ENCODE measurements at places on chromosomes 6 and 20.
A peak's percentile ranks its signal among the peaks of the same experiment; 100 is the strongest.

DNA sequence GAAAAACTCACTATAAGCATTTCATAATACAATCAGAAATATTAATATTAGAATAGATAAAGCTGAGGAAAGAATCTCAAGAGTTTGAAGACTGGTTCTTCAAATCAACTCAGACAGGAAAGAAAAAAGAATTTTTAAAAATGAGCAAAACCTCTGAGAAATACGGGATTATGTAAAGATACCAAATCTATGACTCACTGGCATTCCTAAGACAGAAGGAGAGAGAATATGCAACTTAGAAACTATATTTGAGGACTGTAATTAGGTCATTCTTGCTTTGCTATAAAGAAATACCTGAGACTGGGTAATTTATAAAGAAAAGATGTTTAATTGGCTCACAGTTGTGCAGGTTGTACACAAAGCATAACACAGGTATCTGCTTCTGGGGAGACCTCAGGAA lies 665.1 kb downstream of the RNF144B start:
- DNase-seq, result no peak

- DNase-seq, result no peak
Observed at GRCh38 chr6:119444642-119445557, 95.3 kb upstream of the MAN1A1 start.

- no peak for DNase-seq
Observed at GRCh38 chr6:80182308-80182707, 75.8 kb downstream of the BCKDHB start.

DNA sequence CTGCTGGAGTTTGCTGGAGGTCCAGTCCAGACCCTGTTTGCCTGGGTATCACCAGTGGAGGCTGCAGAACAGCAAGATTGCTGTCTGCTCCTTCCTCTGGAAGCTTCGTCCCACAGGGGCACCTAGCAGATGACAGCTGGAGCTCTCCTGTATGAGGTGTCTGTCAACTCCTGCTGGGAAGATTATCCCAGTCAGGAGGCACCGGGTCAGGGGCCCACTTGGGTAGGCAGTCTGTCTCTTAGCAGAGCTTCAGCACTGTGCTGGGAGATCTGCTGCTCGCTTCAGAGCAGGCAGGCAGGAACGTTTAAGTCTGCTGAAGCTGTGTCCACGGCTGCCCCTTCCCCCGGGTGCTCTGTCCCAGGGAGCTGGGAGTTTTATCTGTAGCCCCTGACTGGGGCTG lies 96.8 kb upstream of the SLC35F1 start:
- no peak for DNase-seq

DNA sequence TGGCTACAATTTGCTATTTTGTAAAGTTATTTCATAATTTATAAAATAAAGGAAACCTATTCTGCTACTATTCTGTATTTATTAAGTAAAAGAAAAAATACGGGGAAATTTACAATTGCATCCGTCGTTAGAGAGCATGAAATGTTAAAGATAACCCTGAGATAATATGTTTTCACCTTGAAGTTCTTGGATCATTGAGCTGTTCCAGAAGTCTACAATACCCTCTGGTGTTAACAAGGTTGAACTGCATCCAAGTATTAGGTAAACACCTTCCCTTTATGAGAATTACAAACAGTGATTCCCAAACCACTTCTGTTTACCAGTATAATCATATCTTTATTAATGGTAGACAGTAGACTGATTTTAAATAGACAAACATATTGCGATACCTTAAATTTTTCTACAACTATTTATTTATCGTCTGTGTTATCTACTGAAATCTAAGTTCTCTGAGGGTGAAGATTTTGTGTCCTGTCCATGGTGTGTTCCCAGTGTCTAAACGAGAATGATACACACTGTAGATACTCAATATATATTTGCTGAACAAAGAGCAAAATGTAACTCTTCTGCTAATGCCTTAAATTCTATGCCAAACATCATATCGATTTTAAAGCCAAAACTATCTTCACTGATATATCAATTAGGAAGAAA lies 28.2 kb downstream of the TBC1D32 start:
- DNase-seq, result no peak

DNA sequence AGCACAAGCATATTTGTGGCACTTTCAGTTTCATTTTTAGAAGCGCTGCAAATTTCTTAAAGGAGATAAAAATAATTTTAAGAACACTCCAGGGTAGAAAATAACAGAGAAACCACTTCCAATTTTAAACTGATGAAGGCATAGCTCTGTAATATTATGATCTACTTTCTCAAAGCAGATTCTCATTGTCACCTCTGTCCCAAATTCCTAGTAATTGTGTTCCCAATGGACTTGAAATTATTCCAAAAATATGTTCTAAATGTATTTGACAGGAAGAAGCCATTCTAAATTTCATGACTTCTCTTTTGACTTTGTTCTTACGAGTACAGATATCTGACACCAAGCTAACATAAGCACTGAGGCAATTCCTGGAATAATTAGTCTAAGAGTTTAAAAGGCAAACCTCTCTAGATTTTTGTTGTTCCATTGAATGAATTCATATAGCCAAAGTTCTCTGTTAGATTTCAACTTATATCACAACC lies 140.2 kb upstream of the CARMIL1 start:
- DNase-seq, result no peak

- DNase-seq, result no peak
Observed at GRCh38 chr6:17853533-17853932, 133.9 kb downstream of the KIF13A start.

GRCh38 chr6:105321207-105321606 lies 81.7 kb downstream of the PREP start:
- no peak for DNase-seq

- peak; percentile 51 for DNase-seq
Observed at GRCh38 chr20:9616833-9617461, 102.6 kb downstream of the LAMP5 start.

DNA sequence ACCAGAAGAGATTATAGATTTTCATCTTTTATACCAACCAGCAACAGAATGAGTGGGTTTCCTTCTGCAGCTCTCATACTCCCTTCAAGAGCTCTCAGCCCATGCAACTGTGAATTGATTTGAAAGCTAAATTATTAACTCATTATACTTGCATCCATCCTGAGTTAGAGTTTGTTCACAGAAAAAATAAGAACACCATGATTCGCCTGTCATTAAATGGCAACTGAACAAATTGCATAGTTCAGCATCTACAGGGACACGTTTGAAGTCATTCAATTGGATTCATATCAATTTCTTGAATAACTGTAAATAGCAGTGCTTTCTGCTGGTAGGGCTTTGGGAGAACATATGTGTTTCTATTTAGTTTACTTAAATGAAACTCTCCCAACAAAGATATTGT lies 65.7 kb downstream of the NKAIN2 start:
- no peak for DNase-seq

DNA sequence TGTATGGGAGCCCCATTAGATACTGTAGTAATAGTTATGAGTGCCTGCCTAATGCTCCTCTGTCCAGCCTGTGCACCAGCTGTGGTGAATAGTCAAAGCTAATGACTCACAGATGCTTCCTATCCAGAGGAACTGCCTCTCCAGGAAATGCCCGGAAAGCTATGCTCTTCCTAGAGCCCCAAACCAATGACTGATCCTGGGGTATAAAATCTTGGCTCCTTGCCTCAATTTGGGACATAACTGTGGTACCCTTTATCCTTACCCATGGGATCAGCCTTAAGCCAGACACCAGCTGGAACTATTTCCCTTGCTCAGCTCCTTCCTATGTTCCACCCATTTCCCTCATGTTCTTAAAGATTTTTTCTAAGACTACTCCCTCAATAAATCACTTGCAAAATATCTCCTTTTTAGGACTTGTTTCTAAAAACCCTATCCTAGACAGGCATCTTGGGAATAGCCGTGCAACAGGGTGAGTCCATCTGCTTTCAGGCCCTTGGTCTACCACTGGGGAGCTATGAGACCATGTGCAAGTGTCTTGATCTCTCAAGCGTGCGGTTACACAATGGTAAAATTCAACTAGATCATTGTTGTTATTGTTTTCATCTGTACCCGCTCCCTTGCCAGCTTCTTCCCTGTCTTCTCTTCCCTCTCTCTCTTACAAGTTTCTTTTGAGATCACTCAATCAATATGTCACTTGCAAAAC lies 283.7 kb downstream of the BTBD3 start:
- no peak for DNase-seq
